Esophagus squamous epithelium (tissue), 5 donors: ENCODE measurements at places on chromosomes 5 and 9.

DNA sequence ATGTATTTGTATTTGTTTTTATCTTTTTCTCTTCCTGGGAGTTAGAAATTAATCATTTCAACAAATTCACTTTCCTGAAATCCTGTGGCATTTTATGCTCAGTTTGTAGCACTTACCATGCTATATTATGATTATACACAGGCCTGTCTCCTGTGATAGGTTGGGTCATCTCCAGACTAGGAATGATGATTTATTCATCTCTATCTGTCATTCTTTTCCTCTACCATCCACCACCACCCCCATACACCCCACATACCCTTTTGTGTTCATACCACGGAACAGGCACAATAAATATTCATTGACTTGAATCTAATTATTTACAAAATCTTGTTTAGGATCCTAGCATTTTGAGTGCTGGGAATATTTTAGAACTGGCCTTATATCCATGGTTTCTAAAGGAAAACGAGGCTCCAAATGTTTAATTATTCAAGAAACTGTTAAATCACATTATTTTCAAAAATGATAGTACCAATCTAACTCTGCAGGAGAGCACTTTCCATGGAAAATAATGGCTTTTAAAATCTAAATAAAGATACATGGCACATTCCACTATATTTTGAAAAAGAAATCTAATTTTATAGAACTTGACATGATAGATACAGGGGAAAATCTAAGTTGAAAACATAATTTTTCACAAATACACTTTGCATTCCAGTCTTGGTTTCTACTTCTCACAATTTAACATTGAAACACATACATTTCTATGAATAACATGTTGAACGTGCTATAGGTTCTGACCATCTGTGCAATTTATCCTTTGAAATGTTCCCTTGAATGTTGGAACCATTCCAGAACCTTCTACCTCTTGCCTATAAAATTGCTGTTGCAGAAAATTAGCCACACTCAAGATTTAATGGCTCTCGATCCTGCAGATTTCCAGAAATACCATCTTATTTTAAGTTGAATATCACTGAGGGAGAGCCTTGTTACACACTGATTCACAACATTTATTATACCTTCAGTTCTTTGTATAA, 89.3 kb downstream of the STARD4 start:
- no peak for DNase-seq

DNA sequence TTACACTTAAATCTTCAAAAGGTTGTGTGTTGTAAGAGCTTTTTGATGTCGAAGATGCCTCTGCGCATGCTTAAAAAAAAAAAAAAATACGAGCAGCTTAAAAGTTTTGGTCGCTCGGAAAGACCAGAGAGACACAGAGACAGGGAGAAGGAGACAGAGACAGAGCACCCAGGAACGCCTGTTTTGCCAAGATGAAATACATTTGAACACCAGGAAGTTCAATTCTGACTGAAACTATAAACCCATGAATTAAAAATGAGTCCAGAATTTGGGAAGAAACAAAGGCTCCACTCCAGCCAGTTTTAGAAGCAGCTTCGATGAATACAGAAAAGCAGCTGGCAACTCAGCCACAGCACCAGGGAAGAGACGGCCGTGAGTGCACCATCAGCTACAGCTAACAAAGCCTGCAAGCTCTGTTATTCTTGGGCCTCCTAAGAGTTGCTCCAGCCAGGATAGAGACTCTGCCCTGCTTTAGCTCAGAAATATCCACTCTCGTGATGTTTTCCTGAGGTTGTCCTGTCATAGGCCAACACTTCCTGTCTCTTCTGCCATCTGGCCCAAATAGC, 2.5 kb upstream of the ZNF474 start:
- DNase-seq = no peak

GRCh38 chr5:175206669-175207068, 237.3 kb downstream of the DRD1 start:
- no peak for DNase-seq

DNA sequence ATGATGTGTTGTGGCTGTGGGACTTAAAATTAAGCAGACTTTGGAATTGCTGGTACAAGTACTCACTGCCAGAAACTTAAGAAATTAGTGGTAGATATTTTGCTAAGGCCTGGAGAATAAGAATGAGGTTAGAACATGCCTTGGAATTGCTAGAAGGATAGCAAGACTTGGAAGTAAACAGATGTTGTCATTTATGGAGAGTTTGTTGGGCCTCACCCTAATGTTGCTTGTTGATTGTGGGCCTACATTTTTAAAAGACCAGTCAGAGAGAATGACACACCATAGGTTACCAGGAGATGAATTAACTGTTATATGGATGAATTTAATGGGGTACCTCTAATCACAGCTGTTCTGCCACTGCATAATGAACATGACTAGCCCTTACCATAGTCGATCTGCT, 120.1 kb upstream of the GAS1 start:
- no peak for DNase-seq

DNA sequence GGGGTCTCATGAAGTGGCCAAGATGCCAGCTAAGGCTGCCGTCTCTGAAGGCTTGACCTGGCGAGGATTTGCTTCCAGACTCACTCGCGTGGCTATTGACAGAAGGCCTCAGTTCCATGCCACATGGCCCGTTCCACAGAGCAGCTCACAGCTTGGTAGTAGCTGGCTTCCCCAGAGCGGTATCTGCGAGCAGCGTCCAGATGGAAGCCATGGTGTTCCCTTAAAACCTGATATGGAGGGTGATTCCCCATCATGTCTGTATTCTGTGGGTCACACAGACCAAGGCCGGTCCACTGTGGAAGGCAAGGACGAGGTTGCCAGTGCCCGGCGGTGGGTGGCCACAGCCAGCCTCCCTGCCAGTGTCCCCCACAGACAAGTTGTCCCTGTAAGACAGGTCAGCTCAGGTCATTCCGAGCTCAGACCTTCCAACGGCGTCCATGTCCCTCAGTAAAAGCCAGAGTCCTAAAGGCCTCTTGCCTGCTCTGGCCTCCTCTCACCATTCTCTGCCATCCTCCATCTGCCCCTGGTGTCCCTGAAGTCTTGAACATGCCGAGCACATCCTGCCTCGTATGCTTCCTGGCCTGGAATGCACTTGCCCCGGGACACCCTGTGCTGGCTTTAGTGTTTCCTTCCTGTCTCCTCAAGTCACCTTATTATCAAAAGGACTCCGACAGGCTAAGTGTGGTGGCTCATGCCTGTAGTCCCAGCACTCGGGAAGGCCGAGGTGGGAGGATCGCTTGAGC, 61.3 kb upstream of the LRRTM2 start:
- no peak for DNase-seq
